Activated CD4-positive, alpha-beta T cell treated with anti-CD3 and anti-CD28 coated beads for 24 hours (primary cell): ENCODE measurements at places on chromosomes 6 and 20.

GRCh38 chr6:100203400-100203799 lies 209.4 kb upstream of the MCHR2 start:
- no peak for DNase-seq

DNA sequence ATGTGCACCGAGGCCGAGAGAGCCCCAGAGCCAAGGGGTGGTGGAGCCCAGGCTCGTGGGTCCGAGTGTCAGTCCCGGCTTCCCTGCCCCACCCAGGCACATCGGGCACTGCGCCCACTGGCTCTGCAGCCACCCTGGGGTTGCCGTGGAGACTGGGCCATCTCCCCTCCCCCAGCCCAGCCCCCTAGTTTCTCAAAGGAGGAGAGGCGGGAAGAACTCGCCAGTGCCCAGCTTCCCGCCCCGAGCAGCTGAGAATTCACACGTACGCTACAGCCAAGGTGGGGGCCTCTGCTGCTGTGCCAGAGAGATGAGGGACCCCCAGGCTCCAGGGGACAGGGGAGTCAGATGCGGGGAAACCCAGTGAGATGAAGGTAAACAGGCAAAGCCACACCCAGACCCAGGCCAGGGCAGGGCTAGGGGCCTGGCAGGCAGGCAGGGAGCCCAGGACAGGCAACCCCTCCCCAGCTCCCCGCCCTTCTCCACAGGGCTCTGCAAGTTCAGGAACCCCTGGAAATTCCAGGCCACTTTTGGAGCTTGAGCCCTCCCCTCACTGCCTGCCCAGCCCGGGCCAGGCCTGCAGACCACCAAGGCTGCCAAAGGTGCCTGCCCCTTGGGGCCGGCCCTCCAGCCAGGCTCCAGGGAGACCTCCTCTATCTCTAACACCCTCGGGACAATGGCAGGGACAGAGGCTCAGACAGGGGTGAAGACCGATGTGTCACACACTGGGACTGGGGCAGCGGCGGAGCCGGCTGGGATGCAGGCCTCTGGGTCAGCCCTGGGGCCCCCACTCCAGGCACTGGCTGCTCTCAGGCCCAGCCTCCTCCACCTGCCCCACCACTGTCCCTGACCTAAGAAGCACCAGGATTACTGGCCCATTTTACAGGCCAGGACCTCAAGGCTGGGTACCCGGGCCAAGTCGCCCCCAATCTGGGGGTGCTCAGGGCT lies 6.0 kb downstream of the LAMA5 start:
- DNase-seq, result no peak

GRCh38 chr6:122749451-122750050 lies 30.0 kb upstream of the FABP7 start:
- DNase-seq, result no peak

DNA sequence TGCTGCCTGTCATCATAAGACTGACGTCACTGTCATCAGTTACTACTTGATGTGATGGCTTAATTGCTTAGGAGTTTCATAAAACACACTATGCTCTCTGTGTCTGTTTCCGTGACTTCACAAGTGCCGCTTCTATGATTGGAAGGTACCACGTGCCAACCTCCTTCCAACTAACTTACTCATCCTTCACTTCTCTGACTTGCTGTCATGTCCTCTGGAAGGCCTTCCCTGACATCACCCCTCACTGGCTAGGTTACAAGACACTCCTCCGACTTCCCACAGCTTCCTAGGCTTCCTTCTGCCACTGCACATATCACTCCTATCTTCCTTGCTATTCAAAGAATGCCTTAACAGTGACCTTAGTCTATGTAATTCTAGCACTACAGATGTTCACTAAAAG lies 20.4 kb downstream of the SERINC3 start:
- no peak for DNase-seq

GRCh38 chr20:37914672-37915433 lies 11.9 kb downstream of the VSTM2L start:
- no peak for DNase-seq

GRCh38 chr6:141267420-141267819 lies 865.3 kb upstream of the GJE1 start:
- DNase-seq, result no peak

DNA sequence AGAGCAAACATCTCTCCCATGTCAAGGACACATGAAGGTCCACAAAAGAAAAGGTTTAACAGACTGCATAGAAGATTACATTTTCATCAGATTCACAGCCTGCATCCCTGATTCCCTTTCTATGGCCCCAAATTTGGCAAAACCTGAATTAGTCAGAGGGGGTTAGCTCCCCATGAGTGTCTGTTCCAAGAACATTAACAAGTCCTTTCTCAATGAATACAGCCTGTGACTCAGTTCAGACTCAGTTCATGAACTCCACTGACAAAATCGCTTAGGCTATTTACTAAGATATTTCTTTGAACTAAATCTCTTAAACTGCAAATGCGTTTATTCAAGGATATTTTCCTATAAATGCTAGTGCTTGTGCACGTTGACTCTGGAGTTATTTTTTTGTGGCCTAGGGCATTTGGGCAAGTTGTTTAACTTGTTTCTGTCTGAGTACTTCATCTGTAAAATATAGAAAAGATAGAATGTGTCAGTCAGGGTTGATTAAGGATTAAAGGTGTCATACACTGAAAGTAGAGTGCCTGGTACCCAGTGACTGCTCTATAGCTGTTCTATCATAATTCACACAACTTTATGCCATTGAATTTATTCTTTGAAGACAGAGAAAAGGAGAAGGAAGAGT lies 422.6 kb downstream of the HTR1B start:
- DNase-seq, result no peak

GRCh38 chr6:32607263-32607987 lies 17.8 kb upstream of the HLA-DRB1 start:
- no peak for DNase-seq

DNA sequence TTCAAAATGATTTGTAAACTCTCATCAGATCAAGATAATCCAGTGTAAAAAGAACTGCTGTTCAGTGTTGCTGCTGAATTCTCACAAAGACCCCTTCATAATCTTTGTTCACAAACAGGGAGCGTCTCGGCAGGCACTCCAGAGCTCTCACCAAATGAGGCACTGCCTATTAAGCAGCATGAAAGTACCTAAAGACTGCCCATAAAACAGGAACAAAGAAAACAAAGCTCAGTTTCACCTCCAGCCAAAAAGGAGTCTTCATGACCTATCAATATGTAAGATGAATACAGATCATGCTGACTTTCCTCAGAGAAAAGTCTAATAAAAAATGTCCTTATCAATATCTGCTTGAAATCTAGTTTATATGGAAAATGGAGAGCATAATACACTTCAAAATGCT lies 41.8 kb downstream of the GPR63 start:
- no peak for DNase-seq

- DNase-seq, result no peak
Measured at GRCh38 chr6:159305804-159306537, 136.8 kb downstream of the FNDC1 start.

GRCh38 chr20:57703013-57703412 lies 6.8 kb downstream of the PMEPA1 start:
- no peak for DNase-seq

GRCh38 chr6:56525974-56526789 lies 116.5 kb downstream of the DST start:
- no peak for DNase-seq

GRCh38 chr6:142827369-142827768 lies 117.6 kb downstream of the HIVEP2 start:
- no peak for DNase-seq

GRCh38 chr6:63446405-63446804 lies 125.9 kb upstream of the LOC128125822 start:
- DNase-seq, result no peak

- no peak for DNase-seq
Measured at GRCh38 chr20:25285856-25286798, 38.2 kb downstream of the PYGB start.

DNA sequence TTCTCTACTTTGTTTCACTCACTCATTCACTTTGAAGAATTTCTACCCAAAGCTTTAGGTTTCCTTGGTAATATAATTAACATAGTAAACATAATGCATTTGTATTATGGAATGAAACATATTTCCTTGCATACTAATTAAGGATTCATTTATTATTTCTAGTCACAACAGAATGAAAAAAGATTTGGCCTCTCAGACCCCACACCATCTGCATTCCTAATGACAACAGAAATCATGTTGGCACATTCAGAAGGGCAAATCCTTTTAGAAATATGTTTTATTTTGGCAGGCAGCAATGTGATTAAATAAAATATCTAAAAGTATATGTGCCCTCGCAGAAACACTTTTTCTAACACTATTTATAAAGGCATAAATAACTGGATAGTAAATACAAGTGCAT lies 163.4 kb downstream of the HTR1B start:
- no peak for DNase-seq

DNA sequence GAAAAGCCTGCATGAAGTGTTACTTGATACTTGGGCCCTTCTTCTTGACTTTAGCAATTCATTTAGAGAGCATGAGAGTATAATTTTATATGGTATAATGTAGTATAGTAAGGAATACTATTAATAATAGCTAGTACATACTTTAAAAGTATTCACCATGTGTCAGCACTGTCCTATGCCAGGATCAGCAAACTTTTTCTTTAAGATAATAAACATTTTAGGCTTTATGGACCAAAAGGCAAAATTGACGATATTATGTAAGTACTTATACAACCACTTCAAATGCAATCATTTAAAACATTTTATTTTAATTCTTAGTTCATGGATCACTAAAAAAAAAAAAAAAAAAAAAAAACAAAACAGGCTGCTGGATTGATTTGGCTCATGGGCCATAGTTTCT lies 163.9 kb downstream of the IBTK start:
- DNase-seq, result no peak

GRCh38 chr6:142926494-142927270 lies 18.3 kb downstream of the HIVEP2 start:
- peak; percentile 41 for DNase-seq

DNA sequence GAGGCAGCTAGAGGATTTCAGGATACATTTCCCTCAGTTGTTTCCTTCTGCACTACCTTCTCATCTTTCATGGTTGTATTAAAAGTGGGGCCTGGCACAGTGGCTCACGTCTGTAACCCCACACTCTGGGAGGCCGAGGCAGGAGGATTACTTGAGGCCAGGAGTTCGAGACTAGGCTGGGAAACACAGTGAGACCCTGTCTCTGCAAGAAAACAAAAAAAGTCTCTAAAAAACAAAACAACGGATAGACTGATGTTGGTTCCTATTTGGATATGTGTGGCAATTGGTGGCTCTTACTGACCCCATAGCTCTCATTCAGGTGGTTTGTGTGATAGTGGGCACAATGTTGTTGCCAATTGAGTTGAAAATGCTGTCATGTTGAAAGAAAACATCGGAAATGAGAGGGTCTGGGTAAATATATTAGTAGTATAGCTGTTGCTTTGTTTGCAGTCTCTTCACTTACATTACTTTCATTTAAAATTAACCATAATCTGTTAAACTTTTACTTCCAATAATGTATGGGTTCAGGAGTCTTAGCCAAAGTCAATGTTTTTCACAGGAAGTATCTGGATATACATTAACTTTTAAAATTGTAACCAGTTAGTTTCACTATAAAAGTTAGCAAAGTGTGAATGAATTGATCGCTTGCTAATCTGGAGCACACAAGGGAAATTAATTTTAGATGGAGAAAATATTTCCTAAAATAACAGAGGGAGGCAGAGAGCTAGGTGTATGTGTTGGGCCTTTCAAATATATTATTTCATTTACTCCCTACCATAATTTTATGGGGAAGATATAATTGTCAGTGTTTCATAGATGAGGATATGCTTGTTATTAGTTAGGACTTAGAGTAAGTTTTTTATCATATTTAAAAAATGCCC lies 31.1 kb downstream of the UTRN start:
- DNase-seq, result no peak

- DNase-seq, result peak; percentile 91
Measured at GRCh38 chr20:49936153-49937026, at the start of gene RNF114. RNF114 (plus strand) TSS chr20:49936397; CDS start chr20:49936413, 16 bp downstream.

- no peak for DNase-seq
Measured at GRCh38 chr20:36871640-36872570, 4.0 kb upstream of the TLDC2 start.

GRCh38 chr6:130105996-130106704 lies 87.8 kb downstream of the L3MBTL3 start:
- no peak for DNase-seq

- DNase-seq, result no peak
Measured at GRCh38 chr20:6994452-6994851, 227.0 kb downstream of the BMP2 start.

DNA sequence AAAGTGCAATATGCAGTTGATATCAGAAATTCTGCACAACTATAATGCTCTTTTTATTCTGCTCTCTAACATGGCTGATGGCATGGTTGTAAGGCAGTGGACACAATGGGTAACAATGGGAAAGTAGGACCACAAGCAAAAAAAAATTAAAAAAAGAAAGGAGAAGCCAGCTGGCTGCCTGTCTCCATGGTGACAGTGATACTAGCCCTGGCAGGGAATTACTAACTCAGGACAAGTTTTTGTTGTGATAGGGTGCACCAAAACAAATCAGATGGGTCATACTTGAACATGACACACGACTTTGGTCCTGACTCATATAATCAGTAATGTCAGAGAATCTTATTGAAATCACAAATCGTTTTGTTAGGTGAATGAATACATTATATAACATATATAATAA lies 169.4 kb downstream of the TRDN start:
- DNase-seq, result no peak

GRCh38 chr20:57322476-57322875 lies 7.1 kb upstream of the SPO11 start:
- no peak for DNase-seq

DNA sequence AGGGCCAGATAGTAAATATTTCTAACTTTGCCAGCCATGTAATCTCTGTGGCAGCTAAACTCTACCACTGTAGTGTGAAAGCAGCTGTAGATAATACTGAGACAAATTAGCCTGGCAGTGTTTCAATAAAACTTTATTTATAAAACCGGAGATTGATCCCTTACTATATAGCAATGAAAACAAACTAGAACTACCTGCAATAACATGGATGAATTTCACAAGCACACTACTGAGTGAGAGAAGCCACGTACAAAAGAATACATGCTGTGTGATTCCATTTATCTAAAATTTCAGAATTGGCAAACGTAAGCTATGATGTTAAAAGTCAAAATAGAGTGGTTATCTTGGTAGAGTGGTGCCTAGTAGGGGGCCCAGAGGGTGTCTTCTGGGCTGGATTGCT lies 198.7 kb upstream of the SGK1 start:
- no peak for DNase-seq

GRCh38 chr6:145042559-145042958 lies 692.8 kb downstream of the EPM2A start:
- no peak for DNase-seq

- no peak for DNase-seq
Measured at GRCh38 chr6:168420084-168420483, 20.9 kb upstream of the SMOC2 start.
